ENCODE measurements at places on chromosomes 3 and 15. TPM values are rescaled to one million over a fixed set of nuclear protein-coding genes. Genes with fewer than 3 reads are reported as not detected.

- no peak for DNase-seq
These were observed 66.0 kb downstream of the DNAJB8 start for GRCh38 chr3:128400671-128401070.

DNA sequence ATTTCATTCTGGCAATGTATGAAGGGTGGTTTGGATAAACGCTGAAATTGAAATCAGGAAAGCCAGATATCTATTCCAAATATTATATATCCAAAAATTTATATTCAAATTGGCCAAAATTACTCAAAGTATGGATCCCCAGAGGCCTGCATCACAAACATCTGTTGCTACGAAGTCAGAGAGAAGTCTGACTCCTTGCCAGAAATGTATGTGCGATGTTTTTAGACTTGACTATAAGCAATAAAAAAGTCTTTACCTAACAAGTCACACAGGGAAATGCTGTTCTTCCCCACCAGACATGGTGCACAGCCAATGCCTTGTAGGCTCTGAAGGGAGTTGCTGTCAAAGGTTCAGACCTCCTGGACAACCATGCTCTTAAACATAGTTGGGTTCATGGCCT, 533.1 kb downstream of the OTOL1 start:
- DNase-seq = no peak

- no peak for DNase-seq
These were observed 94.4 kb downstream of the DNASE1L3 start for GRCh38 chr3:58116161-58116955.

DNA sequence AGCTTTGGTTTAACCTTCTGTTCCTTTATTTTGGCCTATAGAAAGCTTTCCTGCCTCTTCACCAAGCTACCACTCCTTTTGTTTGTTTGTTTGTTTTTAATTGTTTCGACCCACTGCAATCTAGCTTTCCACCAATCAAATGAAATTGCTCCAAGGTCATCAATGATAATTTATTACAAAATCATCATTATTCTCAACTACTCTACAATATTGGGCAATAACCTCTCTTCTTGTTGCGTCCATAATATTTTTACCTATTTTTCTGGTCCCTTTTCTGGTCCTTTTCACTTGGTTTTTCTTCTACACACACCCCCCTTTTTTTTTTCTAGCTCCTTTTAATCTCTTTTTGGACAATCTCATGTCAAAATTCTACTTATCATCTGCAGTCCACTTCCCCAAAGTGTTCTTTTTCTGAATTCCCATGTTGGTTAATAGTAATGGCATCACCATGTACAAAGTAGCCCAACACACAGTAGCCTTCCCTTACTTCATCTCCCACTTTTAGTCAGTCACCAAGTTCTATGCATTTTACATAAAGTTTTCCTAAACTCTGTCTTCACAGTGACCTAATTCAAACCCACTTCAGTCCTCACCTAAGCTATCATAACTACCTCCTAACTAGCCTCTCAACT, 11.0 kb upstream of the ANKRD28 start:
- no peak for DNase-seq

GRCh38 chr15:68330901-68331300, 53.4 kb downstream of the FEM1B start:
- no peak for DNase-seq

DNA sequence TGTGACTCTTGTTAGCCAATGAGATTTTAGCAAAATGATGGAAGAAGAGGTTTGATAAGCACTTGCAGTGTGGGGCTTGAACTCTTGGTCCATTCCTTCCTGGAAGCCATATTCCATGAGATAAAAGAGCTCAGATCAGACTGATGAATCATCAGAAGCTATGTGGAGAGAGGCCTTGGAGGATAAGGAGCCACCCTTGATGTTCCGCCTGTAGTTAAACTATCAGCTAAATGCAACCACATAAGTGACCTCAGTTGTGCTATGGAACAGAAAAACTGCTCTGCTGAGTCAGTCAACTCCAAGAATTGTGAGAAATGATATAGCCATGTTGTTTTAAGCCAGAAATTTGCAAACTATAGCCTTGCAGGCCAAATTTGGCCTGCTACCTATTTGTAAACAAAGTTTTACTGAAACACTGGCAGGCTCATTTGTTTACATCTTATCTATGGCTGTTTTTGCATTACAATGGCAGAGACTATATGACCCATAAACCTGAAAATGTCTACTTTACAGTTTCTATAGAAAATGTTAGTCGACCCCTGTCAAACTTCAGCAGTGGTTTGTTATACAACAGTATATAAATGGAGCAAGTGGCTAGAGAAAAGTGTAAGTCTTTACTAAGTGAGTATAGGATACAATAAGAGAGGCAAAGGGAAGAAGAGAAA, 27.6 kb upstream of the GAP43 start:
- no peak for DNase-seq

DNA sequence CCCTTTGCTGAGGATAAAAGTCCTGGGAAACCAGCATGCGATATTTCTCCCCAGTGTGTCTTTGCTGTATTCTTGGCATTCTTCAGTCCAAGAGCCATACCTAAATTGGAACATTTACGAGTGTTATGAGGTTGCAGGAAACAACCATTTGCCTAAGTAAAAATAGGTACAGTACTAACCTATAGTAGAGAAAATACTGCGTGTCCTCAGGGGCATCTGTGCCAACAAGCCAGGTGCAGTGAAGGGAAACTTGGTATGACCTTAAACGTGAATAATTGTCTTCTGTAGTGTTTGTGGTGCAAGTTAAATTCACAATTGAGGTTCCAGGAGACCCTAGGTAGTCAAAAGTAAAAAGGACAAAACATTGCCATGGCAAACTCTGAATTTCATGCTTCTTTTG, 12.2 kb downstream of the IL5RA start:
- DNase-seq = no peak

DNA sequence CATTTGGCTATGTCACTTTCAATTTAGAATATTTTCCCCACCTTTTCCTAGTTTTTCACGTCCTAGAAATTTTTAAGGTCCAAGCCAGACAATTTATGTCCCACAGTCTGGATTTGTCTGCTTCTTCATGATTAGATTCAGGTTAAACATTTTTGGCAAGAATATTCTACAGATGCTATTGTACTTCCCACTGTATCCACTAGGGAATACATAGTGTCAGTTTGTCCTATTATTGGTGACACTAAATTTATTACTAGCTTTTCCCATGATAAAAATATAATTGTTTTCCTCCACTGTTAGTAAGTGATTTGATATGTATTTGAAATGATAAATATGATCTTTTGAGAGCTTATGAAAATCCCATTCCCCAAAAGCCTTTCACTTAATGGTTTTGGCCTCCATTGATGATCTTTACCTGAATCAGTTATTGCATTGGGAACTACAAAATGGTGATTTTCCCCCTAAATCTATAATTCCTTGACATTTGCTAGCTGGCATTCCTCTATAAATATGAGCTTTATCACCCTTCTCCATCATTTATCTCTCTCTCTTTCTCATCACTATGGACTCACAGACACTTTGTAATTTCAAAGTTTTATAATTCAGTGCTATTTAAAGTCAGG, 8.3 kb downstream of the ARL14 start:
- no peak for DNase-seq

GRCh38 chr3:182912474-182912873, 67.9 kb downstream of the DCUN1D1 start:
- DNase-seq = no peak

DNA sequence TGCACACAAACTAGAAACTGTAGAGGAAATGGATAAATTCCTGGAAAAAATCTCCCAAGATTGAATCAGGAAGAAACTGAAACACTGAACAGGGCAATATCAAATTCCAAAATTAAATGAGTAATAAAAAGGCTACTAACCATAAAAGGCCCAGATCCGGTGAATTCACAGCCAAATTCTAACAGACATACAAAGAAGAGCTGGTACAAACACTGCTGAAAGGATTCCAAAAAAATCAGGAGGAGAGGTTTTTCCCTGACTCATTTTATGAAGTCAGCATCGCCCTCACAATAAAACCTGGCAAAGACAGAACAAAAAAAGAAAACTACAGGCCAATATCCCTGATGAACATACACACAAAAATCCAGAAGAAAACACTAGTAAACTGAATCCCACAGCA, 462.4 kb upstream of the THBS1 start:
- no peak for DNase-seq

DNA sequence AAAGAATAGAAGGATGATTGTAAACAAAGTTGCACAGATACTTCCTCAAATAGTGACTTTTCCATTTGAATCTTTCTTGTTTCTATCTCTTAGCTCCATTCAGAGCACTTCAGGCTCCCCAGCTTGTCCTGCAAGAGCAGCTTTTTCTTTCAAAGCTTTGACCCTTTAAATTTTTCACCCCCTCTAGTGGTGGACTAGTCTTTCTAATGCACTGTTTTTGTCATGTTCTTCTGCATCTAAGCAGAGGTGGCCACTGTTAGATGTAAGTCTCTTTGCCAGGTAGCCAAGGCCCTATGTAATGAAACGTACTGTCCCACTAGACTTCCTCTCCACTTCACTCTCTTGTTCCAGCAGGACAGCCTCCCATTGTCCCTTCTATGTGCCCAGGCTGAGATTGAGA, 74.0 kb upstream of the MANF start:
- DNase-seq = no peak

DNA sequence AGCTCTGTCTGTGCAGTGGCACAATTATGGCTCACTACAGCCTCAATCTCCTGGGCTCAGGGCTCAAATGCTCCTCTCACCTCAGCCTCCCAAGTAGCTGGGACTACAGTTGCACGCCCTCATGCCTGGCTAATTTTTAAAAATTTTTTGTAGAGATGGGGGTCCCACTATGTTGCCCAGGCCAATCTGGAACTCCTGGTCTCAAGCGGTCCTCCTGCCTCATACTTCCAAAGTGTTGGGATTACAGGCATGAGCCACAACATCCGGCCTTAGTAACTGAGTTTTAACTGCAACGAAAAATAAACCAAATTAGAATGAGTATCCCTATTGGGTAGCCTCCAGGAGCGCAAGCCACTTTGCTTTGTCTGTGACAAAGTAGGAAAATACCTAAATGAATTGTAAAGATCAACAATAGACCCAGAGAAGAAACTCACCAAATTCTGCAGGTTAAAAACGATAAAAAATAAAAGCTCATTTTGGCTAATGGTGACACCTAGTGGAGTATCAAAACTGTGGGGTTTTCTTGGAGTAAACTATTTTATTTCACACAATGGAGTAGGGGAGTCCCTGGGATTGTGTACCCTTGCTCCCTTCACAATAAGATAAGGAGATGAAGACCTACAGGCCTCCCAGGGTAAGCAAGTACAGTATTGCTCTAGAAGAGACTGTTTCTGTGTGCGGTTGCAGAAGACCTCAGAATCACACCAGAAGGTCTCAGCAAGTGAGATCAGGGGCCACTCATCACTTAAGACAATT, 21.0 kb upstream of the CA12 start:
- DNase-seq = no peak

- no peak for DNase-seq
These were observed 32.1 kb upstream of the EBLN2 start for GRCh38 chr3:73029321-73029796.

- no peak for DNase-seq
These were observed 36.9 kb upstream of the TRIM59 start for GRCh38 chr3:160486459-160486869.

DNA sequence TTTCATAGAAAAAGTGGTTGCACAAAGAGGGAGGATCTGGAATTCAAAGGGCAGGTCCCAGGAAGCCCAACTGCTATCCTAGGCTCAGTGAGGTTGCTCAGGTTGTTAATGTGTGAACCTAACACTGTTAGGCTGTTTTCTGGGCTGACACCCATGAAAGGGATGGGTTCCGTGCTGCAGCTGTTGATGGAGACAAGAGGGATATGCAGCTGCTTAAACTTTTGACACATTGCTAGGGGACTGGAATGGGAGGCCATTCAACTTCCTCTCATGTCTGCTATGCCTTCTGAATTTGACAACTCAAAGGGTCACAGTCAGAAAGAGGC, 198.0 kb upstream of the NR2E3 start:
- no peak for DNase-seq

DNA sequence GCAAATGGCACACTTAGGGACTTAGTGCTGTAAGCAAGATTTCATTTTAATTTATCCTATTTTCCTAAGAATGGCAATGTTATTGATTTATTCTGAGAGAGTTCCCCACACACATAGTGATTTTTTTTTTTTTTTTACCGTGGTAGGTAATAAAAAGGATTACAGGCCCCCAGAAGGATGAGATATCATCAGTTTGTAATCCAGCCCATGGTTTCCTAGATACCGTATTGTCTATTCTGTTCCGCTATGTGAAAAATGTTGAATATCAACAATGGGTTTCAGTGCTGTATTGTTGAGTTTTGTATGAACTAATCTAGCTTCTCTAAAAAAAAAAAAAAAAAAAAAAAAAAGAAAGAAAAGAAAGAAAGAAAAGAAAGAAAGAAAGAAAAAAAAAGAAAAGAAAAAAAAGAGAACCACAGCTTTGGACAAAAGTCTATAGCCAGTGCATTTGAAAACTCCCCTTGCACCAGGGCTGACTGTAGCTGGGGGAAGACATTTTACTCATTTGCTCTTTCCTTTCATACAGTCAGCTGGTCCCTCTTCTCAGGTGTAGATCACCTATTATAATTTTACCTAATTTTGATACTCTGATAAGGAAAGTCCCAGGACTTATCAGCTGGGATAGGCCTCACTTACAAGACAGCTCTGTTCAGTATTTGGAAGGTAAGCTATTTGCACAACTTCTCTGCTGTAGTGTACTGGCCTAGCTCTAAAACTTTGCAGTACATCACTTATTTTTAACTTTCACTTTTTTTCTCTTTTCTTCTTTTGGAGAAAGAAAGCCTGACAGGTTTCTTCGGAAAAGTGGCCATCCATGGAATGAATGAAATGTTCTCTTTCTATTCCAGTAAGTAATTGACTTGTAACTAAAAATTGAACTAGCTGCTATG, 101.4 kb upstream of the SOX2 start:
- DNase-seq = no peak

DNA sequence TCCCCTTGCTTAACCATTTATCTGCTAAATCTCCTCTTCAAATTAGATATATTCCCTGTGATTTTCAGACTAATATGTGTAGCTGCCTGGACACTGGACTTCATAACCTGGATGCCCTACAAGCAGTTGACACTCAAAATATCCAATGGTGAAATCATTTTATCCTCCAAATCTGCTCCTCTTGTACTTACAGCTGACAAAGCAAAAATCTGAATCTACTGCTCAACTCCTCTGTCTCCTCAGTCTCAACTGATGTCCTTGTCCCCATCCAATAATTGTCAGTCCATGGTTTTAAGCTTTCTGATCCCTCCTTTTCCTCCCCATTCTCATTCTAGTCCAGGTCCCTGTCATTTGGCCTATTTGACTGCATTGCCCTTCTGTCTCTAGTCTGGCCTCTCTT, 411.8 kb downstream of the TBC1D5 start:
- no peak for DNase-seq

The SLC9C1 gene
- total RNA-seq = 0.13 TPM

The SLC22A14 gene
- total RNA-seq = not detected

The GOLGA8J gene
- total RNA-seq = not detected

The EXD1 gene
- not detected for total RNA-seq

The RBP2 gene
- total RNA-seq = not detected

The CD86 gene
- 3.0 TPM for total RNA-seq

The TMCC1 gene
- total RNA-seq = 68.0 TPM
